ENCODE measurements at places on chromosomes 11 and 22.
A peak's percentile ranks its signal among the peaks of the same experiment; 100 is the strongest.

DNA sequence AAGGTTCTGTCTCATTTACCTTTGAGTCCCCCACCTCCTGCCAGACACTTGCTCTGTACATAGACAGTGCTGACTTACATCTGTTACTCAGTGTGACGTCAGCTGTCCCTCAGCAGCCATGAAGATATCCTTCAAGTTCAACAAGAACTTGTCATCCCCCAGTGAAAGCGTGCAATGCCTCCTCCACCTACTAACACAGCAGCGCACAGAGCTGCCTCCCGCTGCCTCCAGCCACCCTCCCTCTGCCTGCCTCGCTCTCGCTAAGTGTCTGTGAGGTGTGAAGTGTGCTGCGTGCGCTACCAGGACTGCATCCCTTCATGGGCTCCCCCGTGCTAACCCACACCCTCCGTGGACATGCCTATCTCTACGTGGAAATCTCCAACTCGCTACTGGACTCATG lies 621.4 kb downstream of the BRD1 start:
- DNase-seq = no peak

- DNase-seq = no peak
Measured at GRCh38 chr11:104060004-104060794, 23.8 kb downstream of the DDI1 start.

GRCh38 chr11:132158696-132159095 lies 788.3 kb downstream of the NTM start:
- no peak for DNase-seq

- peak; percentile 54 for DNase-seq
Measured at GRCh38 chr11:66020618-66021357, 5.5 kb downstream of the CATSPER1 start.

DNA sequence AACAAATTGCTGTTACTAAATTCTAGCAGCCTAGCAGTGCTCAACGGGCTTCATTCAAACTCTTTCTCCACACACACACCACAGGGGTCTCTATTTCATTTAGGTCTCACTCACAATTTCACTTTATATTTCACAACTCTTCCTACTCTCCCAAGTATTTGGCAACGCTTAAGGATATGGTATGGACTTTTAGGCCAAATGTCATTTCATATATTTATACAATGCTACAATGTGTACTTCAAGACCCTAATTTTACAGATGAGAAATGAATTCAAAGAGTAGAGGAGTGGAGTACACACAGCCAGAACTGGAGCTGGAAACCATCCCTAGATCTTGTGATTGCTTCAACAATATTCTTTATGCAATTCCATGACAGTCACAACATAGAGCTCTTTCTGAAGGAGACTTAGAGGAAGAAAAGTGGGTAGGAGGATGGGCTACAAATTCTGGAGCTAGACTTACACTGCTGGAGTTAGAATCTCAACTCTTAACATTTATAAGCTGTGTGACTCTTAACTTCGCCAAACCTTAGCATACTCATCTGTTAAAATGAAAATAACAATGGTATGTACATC lies 2.5 kb upstream of the MS4A13 start:
- DNase-seq = no peak

- no peak for DNase-seq
Measured at GRCh38 chr11:64641596-64642417, 50.8 kb downstream of the SLC22A12 start.

DNA sequence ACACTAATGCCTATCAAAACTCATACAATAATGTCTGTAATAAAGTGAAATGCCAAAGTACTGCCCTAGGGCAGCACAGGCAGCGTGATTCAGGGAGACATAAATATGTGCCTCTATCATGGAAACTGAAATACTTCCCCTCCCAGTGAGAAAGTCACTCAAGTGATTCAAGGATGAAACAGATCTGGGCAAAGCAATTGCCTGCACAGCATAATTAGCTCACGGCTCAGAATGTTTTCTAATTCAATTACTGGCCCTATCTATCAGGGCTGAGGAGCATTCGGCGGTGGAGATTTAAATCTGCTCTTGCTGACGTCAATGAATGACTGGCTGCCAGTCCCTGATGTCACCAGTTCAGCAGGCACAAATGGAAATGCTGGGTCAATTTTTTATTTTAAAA lies 27.7 kb upstream of the PPP2R1B start:
- DNase-seq = no peak

GRCh38 chr22:47748957-47749356 lies 986.5 kb downstream of the TBC1D22A start:
- DNase-seq = no peak

GRCh38 chr22:34797826-34798225 lies 268.1 kb upstream of the ISX start:
- DNase-seq = no peak

DNA sequence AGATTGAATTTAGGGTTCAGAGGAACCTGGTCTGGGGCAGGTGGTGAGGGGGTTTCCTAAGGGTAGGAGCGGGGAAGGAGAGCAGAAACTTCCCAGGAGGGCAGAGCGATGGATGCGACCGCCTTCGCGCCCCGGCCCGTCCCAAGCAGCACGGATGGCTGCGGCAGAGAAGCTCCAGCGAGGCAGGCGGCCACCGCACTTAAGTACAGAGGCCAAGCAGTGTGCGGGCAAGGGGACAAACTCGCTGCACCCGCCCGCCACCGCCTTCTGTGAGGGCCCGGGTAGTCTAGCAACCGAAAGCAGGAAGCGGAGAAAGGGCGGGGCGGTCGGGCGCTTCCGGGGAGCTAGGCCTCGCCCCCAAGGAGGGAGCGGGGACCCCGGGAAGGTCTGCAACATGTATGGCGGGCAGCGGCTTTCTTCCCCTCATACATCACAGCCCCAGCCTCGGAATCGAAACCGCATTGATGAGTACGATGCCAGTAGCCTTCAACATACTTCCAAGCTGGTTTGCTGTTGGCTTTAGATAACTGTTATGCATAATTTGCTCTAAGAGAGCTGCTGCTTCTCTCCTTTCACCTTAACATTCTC lies at the start of gene AGBL2:
Gene AGBL2, minus strand, starts transcription at position 288 of the 588 bp plus-strand sequence. CDS start 719 bp downstream, outside the sequence.
- DNase-seq = peak; percentile 77

DNA sequence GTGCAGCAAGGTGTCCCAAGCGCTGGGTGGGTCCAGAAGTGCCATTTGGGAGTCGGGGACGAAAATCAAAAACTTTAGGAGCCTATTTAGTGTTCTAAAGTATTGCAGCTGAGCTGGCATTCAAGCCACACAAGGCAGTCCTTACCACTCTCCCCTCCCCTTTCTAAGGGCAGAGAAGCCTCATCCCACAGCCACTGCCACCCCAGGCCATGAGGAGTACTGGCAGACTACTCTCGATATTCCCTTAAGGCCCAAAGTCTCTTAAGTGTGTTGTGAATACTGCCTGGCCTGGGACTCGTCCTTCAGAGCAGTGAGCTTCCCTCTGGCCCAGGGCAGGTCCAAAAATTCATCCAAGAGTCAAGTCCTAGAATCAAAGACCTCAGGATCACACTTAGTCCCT lies 7.8 kb downstream of the FANCF start:
- DNase-seq = no peak

GRCh38 chr22:23531283-23531956 lies 48.7 kb downstream of the IGLL1 start:
- no peak for DNase-seq

DNA sequence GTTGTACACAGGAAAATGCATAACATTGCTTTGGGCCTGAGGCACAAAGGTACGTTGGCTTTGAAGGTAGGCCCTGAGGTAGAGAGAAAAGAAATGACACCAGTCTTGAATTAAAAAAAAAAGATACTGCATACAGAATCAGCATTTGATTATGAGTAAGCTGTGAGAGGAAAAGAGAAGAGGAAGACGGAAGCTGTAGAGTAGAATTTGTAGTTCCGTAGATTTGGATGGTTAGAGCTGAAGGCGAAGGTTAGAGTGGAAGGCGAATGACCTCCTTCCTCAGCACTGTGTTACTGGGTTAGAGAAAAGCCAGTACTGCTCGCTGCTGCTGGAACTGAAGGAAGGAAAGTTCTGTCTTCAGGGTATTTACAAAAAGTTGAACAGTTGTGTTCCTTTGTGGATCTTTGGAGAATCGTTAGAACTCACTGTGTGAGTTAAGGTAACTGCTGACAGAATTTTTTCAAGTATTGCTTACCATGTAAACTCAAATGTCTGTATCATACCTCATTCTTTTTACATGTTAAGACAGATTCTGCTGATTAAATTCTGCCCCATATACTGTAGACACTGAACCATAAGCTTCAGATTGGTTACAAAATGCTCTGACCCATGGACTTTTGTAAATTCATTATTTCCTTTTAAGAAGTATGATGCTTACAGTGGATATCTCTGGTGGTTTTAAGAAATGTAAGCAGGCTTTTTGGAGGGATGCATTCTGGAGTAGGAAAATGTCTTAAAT lies 50.2 kb downstream of the MCAM start:
- DNase-seq = no peak

GRCh38 chr11:34331736-34332135 lies 26.1 kb downstream of the ABTB2 start:
- DNase-seq = no peak

- DNase-seq = no peak
Measured at GRCh38 chr11:3857628-3858027, 2.2 kb downstream of the STIM1 start.

DNA sequence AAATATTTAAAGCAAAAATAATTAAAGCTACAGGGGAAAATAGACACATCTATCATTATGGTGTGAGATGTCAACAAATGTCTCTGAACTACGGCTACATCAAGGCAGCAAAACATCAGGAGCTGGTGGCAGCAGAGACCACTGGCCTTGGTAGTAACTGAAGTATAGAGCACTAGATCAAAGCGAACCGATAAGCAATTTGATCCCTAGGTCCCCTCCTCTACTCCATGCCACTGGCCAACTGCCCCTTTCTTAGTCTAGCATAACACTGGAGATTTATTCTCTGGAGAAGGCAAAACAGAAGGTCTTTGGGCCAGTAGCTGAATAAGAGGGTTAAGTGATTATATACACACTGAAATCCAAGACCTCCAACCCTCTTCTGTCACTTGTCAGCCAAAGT lies 13.6 kb upstream of the RAB3IL1 start:
- no peak for DNase-seq

DNA sequence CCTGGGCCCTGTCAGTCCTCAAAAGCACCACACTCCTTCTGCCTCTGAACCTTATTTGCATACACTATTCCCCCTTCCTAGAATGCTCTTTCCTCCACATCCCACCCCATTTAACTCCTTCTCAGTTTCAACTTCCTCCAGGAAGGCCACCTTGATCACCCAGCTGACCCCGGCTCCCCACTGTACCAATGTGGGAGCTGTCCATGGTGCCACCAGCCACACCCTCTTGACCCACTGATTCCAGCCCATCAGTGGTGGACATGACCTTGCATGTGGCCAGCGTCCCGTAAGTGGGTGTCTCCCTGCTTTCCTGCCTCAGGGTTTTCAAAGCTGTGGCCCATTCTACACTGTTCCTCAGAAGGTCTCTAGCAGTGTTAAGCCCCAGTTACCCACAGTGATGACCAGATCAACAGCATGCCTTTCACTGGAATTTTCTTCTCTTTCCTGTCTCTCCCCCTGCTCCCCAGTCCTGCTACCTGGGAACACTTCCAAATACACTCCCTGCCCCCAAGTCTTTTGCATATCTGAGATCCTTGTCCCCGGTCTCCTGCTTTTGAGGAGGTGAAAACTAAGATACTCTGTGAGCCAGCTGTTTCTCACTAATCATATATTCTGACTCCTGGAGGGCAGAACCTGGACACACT lies 346.6 kb downstream of the MN1 start:
- DNase-seq = no peak

DNA sequence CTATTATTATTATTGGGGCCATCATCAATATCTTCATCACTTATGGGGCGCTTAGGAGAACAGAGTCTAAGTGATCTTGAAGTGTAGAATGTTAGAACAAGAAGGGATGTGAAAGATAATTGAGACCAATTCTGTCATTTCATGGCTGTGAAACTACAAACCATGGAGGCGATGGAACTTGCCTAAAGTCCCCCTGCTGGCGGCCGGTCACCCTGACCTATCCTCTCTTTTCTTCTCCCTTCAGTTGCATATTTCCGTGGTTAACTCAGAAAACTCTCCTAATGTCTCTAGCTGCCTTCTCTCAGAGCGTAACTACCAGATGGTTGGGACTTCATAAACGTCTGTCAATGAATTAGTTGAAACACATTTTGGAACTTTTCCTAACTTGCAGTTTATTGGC lies 6.6 kb upstream of the OR4B1 start:
- DNase-seq = no peak

DNA sequence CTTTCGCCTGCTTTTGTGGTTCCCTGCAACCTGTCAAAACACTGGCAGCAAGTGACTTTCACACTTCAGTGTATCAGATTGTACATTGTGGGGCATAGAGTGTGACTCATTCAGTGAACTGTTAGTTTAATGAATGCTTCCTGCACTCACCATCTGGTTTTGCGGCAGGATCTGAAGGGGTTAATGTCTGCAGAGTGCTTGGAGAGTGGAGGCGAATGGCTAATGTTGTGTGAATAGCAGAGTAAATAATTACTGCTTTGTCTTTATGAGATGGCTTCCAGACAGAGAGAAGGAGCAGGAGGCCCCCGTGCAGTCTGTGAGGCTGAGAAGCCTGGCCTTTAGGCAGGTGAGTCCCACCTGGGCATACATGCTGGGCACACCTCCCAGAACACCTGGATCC lies 454.3 kb upstream of the KIRREL3 start:
- DNase-seq = no peak

- DNase-seq = no peak
Measured at GRCh38 chr11:15929371-15929901, 426.9 kb downstream of the SOX6 start.

GRCh38 chr11:112977755-112978154 lies 16.5 kb downstream of the NCAM1 start:
- no peak for DNase-seq

DNA sequence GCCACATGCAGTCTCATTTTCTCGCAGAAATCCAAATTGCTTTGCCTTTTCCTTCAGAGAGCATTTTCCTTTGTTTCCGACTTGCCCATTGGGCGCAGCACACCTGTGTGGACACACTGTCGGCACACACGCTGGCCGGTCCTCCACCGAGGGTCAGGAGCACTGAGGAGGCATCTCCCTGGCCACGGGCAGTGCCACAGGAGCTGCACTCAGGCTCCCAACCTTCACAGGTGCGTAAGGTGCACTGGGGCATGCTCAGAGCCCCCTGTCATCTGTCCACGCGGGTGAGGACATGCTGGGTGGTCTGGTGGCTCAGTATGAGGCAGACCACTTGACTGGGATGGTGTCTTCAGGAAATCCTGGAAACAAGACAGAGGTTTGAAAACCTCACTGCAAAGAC lies 779.1 kb downstream of the BRD1 start:
- DNase-seq = no peak

GRCh38 chr22:37561212-37562048 lies 1.1 kb downstream of the CDC42EP1 start:
- peak; percentile 98 for DNase-seq

DNA sequence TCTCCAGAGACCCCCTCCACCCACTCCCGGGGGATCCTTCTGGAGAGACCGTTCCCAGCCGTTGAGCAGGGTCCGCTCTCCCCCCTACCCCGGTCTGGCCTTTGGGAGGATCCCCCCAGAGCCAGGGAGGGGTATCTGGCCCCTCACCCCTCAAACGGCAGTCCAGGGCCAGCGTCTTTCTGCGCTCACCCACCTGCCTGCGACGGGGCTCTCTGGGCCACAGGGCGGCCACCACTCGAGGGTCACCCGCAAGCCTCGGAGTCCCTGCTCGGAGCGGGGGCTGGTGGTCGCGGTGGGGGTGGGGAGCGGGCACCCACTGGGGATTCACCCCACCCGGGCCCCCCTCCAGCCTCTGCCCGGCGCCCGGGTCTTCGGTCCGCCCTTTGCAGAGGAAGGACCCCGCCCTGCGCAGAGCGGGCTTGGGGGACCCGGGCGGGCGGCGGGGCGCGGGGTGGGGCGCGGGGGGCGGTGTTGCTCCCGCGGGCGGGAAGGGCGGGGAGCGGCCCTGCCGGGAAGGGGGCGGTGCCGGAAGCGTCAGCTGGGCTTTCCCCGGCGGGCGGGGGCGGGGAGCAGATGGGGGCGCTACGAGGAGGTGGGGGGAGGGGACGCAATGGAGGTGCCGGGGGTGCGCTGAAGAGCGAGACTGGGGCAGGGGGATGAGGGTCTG lies 16.6 kb downstream of the CRELD2 start:
- peak; percentile 86 for DNase-seq
